ENCODE measurements at places on chromosomes 3 and 15.
A peak's percentile ranks its signal among the peaks of the same experiment; 100 is the strongest.

GRCh38 chr3:89353465-89353864 is 246.0 kb downstream of the EPHA3 start:
- DNase-seq = no peak

DNA sequence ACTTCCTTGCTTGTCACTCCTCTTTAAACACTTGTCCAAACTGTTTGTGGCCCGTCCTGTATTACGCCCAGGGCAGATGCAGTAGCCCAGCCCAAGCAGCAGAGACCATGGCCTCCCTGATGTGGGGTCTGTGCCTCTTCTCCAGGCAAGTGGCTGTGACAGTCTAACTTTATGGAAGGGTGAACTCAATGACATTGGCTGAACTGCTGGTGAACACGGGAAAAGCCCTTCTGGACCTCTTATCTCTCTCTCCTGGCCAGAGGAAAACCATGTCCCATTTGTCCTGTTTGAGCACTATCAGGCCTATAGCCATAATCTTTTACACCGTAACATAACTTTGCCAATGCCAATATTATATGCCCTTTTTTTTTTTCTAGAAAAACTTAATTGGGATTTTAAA is 67.6 kb downstream of the SMAD3 start:
- no peak for DNase-seq

- no peak for DNase-seq
These were observed 29.9 kb downstream of the MME start for GRCh38 chr3:155110022-155110421.

GRCh38 chr3:186315581-186316354 is 46.3 kb downstream of the DGKG start:
- no peak for DNase-seq

DNA sequence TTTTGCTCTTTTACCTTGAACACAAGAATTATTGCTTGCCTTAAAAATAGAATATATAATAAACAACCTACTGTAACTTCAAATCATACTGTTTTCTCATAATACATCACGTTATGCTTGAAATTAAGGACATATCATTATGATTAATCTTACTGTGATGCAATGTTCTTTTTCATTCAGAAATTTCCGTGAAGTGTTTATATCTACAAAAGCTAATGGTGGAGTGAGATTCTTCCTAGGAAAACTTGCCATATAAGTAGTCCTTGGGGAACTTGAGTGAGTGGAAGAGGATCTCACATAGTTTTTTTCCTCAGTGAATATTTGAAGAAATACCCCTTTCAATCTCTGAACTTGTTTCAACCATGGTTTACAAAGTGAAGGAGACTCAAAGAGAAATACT is 498.7 kb upstream of the CBLB start:
- no peak for DNase-seq

- DNase-seq = no peak
These were observed 363.6 kb downstream of the RORA start for GRCh38 chr15:60865507-60865906.

DNA sequence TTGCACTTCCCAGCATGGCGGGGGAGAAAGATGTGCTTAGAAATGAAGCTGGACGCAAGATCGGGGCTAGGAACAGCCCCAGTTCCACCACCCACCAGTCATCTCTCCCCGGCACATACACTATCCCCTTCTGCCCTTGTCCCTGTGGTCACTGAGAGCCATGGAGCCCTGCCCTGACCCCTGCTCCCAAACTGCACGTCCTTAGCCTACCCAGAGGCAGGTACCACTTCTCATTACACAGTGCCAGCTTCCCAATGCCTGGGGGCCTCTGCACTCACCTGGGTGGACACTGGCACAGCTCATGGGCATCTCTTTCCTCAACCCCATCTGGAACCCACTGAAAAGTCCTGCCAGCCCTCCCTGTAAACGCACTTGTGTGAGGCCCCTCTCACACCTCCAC is 139.3 kb upstream of the PRR20G start:
- no peak for DNase-seq

DNA sequence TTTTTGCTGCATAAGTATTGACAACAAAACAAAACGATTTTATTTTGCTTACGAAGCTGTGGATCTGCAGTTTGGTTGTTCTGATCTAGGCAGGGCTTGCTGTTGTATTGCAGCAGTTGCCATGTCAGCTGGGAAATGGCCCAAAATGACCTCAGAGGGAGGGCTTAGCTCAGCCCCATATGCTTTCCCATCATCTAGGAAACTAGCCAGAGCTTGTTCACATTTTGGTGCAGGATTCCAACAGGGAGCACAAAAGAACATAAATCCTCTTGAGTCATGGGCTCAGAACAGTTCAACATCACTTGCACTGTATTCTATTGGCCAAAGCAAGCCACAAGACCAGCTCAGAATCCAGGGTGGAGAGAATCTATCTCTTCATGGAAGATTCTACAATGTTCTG is 42.2 kb upstream of the ROBO2 start:
- no peak for DNase-seq

DNA sequence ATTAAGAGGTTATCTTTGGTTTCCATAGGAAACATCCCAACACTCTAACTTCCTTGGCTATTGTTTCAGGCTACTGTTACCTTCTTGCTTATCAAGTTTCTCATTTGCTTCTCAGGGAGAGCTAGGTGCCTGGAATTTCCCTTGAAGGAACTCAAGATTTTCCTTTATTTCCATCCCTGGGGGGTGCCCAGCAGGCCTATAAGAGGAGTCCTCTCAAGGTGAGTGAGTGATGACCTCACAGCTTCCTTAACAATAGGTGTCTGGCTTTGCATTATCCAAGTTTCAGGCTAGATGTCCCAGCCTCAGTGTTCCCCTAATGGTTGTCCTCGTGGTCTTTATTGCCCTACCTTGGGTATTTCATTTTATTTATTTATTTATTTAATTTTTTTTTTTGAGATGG is 12.1 kb upstream of the CTSH start:
- no peak for DNase-seq

GRCh38 chr15:95150466-95150865 is 919.1 kb downstream of the MCTP2 start:
- no peak for DNase-seq

- no peak for DNase-seq
These were observed 3.9 kb upstream of the TGM4 start for GRCh38 chr3:44870375-44871061.

- DNase-seq = no peak
These were observed 228.6 kb upstream of the IL12A start for GRCh38 chr3:159760046-159760445.

DNA sequence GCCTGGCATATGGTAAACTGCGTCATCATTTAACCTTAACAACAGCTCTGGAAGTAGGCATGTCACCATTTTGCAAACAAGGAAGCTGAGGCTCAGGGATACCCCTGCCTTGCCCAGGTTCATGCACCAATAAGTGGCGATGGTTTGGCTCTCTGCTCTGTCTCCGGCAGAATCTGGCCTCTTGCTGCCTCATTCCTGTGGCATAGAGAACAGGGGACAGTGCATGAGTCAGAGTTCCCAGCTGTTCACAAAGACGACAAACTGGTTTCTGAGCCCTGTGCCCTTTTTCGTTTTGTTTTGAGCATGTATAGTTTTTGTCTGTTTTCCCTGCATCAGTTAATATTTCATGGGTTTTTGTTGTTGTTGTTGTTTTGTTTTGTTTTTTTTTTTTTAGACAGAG is 236.8 kb downstream of the OPA1 start:
- DNase-seq = no peak

DNA sequence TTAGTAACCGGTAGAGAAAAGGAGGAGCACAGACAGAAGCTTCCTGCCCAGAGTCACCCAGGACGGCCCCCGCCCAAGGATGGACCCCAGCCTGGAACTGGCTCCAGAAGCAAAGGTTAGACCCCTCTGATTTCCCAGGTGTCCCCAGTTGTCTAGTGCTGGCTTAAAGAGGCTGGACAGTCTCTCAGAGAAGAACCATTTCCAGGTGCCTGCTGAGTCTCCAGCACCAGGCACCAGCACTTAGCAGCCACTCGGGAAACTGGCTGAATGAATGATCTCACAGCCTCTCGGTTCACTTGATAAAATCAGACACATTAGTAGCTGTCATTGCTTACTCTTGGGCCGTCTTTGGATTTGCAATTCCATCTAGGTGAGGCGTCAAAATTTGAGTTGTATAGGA is 139.7 kb upstream of the HES1 start:
- no peak for DNase-seq

- no peak for DNase-seq
These were observed 145.5 kb upstream of the ABHD17C start for GRCh38 chr15:80549654-80550053.

DNA sequence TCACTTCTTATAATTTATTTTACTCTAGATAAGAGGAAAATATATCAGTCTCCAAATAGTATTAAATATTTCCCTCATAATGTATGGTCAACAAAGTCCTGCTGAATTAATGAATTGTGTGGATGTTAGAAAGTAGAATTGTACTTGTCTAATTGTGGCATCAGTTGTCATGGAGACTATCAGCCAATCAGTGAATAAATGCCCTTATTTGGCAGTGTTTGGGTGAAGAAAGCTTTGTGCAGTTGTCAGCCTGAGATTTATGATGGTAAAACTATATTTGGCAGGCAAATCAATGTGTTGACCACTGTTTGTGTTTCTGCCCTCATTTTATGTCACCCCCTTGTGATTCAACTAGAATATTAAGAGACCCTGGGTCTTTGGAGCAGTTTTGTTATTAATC is 293.6 kb upstream of the MDFIC2 start:
- DNase-seq = no peak

- no peak for DNase-seq
These were observed 64.2 kb upstream of the TMEM115 start for GRCh38 chr3:50423543-50423942.

DNA sequence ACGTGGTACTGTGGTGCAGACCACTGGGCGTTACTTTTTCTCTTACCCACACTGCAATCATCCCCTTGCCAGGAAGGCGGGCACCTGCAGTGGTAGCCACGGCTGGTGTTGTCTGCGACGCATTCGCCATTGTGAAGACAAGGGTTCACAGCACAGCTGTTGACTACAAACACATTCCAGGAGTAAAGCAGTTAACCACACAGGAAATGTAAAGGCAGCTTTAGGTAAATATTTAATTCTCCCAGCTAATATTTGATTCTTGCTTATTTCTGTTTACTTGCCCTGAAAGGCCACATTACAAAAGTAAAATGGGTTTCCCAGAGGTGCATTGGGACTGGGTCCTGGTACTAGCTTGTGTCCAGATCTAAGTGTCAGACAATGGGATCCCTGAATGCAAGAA is 45.4 kb downstream of the HEG1 start:
- DNase-seq = no peak

DNA sequence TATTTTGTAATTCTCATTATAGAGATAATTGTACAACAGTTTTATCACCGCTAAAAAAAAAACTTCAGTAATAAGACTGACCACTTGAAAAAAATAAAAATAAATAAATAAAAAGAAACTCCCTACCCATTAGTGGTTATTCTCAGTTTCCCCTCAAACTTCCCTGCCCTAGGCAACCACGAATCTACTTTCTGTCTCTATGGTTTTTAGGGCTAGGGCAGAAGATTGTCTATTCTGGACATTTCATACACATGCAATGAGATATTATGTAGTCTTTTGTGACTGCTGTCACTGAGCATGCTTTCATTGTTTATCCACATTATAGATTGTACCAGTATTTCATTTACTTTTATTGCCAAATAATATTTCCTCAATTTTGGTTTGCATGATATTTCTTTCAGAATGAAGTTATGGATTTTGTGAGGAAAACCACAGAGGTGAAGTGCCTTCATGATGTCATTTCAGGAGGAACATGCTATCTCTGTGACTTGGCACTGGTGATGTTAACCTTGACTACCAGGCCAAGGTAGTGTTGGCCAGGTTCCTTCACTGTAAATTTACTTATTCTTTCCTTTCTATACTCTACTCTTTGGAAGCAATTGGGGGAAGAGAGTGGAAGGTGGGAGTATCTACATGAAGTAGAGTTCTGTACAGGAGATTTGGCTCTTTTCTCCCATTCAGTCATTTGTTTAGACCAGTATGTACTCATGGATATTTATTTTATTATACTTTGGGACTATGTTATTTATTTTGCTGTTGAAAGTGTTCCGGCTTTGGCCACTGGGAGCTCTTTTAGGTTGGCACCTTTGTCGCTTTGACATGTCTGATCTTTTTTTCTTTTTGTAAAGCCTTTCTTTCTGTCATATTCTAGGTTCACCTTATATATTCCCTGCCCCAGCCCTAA is 86.3 kb downstream of the GMPS start:
- no peak for DNase-seq

- no peak for DNase-seq
These were observed 612.6 kb upstream of the NECTIN3 start for GRCh38 chr3:110459021-110459420.

DNA sequence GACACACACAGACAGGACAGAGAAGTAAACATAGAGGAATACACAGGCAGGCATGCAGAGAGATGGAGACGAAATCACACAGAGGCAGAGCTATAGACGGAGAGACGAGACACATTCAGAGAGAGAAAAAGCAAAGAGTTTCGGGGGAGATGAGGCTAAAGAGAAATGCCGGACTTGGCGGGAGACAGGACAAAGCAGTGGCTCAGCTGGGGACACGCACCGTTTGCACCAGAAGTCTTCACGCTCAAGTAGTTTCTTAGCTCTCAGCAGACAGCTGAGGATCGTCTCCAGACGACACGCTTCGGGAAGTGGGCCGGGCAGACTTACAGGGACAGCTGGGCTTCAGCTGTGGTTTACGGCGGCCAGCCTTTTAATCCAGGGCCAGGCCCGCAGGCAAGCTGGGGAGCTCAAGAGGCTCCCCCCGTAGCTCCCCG is 56.2 kb upstream of the DLG1 start:
- DNase-seq = no peak

DNA sequence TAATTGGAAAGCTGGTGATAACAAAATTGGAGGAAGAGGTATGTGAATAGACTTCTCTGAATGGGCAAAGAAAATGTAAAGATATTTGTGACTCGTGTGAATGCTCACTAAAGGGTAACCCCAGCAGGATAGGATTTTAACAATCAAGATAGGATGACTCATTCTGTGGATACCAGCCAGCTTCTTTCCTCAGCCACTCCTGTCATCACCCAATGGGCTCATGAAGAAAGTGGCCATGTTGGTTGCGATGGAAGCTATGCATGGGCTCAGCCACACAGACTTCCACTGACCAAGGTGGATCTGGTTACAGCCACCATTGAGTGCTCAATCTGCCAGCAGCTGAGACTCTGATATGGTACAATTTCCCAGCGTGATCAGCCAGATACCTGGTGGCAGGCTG is 40.9 kb downstream of the STRIT1 start:
- no peak for DNase-seq

- no peak for DNase-seq
These were observed 11.5 kb upstream of the MB21D2 start for GRCh38 chr3:192929146-192929545.

DNA sequence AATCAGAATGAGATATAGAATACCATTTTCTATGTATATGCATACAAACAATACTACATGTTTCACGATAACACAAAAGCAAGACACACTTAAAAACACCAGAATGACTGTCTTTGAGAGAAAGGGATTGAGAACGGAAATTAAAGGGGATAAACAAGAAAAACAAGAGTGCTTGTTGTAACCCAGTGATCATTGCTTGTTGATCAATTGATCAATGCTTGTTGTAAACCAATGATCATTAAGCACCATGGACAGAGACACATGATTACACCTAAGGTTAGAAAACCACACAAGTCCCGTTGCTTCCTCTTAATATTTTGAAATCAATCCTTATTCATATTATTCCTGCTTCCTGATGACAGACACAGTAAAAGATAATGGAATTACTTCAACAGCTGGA is 1.1 kb upstream of the OR4F15 start:
- peak; percentile 8 for DNase-seq

Data from Kasumi-1 (cell line).